ENCODE measurements at places on chromosomes 13 and 19.

- no peak for DNase-seq
Observed at GRCh38 chr19:14915116-14915515, 26.2 kb upstream of the OR7C2 start.

- no peak for DNase-seq
Observed at GRCh38 chr19:56321254-56321988, 6.8 kb upstream of the ZSCAN5A start.

DNA sequence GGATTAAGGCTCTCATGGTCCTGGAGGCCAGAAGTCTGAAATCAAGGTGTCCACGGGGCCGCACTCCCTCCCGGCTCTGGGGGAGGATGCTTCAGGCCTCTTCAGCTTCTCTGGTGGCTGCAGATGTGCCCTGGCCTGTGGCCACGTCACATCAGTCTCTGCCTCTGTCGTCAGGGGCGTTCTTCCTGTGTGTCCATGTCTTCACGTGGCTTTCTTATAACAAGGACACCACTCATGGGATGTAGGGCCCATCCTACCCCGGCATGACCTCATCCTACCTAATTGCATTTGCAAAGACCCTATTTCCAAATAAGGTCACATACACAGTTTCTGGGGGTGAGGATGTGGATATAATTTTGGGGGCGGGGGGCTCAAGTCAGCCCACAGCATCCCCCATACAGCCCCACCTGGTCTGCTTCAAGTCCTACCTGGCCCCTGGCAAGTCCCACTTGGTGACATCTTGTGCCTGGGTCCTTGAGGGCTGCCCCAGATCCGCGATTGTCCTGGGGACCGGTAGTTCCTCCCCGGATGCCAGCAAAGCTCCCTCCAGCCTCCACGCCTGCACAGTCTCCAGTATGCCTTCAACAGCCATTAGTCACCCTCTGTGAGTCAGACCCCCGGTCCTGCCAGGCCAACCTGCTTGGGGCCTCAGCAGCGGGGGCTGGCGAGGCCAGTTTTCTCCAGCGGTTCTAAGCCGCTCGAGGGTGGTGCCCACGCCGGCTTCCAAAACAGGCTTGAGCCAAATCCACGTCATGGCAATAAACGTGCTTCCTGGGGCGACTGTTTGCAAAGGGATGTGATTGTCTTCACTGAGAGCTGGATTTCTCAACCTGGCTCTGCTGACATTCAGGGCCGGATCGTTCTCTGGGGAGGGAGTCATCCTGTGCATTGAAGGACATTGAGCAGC lies 32.2 kb downstream of the MYO9B start:
- DNase-seq, result no peak

DNA sequence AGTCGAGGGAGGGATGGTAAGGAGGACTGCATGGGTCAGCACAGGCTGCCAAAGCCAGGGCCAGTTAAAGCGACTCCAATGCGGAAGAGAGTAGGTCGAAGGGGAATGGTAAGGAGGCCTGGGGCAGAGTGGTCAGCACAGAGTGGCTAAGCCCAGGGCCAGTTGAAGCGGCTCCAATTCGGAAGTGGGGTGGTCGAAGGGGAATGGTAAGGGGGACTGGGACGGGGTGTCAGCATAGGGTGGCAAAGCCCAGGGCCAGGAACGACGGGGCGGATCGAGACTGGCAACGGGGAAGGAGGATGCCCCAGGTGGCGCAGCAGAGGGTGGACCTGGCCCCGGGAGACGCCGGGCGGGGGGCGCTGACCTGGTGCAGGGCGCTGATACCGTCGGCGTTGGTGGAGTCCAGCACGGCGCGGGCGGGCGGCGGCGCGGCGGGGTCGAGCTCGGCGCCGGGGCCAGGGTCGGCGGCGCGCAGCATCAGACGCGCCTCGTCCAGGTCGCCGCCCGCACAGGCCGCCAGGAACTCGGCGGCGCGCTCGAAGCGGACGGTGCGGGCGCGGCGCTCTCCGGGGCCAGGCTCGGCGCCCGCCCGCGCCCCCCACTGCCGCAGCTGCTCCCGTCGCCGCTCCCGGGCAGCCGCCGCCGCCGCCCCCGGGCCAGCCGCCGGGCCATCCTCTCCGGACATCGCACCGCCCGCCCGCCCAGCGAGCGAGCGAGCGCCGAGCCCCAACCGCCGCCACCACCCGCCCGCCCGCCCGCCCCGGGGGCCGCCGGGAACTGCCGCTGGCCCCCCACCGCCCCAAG lies at the start of gene PPP1R12C:
Gene PPP1R12C, minus strand, starts transcription at position 779 of the 804 bp plus-strand sequence. Its CDS starts 94 bp downstream, at position 685.
- DNase-seq, result no peak

DNA sequence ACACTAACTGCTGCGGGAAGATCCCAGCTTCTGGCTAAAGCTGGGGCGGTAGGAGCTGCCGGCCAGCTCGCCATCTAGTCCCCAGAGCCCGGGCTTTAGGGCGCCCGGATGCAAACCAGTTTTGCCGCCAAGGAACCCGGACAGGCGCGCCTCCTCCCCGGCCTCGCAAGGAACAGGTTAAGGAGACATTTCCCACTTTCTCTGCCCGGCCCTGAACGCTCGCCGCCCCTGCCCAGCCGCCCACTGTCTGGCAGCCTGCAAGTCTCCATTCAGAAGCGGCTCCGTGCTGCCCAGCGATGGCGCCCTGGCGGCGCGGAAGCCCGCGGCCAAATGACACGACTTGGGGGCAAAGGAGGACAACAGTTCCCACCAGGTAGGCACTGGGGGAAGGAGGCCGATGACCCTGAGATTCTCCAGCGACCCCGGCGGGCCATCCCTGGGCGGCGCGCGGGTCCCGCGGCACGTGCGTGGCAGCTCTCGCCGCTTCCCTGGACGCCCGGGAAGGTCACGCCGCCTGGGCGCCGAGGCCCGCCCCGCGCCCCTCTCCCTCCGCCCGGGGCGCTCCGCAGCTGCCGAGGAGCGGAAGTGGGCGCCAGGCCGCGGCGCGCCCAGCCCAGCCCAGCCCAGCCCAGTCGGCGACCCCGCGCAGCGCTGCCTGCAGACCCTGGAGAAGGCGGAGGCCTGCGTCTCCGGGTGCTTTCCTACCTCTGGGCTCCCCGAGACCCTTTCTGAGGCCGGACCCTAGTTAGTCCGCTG lies 42.2 kb upstream of the HNRNPA1L2 start:
- no peak for DNase-seq

GRCh38 chr19:33428627-33429125 lies 55.2 kb downstream of the CEBPG start:
- no peak for DNase-seq

Measured in SHP77 treated with DMSO at 0.1 percent for 48 hours (cell line).